ENCODE measurements at places on chromosomes 12 and 14.

DNA sequence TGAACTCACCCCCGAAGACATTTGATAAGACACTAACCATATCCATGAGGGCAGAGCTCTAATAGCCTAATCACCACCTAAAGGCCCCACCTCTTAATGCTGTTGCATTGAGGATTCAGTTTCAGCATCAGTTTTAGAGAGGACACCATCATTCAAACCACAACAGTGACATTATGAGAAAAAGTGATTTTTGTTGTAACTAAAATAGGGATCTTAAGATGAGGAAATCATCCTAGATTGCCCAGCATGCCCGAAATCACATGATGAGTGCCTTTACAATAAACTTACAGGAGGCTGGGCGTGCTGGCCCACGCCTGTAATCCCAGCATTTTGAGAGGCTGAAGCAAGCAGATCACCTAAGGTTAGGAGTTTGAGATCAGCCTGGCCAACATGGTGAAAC is 9.7 kb upstream of the GLT1D1 start:
- H3K4me1 ChIP-seq, result no peaks in the 10 kb centered on the region
- DNase-seq, result no peak
- H3K27ac ChIP-seq, result no peak overlapping the region
- H3K4me3 ChIP-seq, result no peak overlapping the region
- H3K27me3 ChIP-seq, result no peaks in the 10 kb centered on the region

DNA sequence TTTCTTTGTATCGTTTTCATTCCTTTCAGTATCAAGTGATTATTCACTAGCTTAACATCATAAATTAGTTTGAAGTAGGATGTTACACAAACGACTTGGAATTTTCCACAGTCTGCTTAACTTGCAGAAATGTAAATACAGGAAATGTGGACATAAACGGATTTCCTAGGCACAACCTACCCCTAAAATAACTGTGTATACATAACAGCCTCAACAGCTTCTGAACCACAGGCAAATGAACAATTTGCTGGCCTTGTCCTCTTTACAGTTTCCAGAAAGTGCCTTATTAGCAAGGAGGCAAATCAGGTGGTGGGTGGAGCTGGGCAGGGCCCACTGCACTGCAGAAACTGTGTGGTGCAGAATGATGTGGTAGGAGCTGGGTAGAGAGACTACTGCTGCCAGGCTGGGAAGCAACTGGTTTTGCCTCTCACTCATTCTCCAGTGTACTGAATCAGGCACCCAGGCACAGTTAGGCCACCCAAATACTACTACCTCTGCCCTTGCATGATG is 14.1 kb downstream of the DRAM1 start:
- peaks cover 4% of the 10 kb centered on the region for H3K4me1 ChIP-seq
- DNase-seq, result peak; percentile 52
- no peaks in the 10 kb centered on the region for H3K36me3 ChIP-seq
- H3K4me3 ChIP-seq, result no peak overlapping the region
- no peaks in the 10 kb centered on the region for H3K27me3 ChIP-seq

DNA sequence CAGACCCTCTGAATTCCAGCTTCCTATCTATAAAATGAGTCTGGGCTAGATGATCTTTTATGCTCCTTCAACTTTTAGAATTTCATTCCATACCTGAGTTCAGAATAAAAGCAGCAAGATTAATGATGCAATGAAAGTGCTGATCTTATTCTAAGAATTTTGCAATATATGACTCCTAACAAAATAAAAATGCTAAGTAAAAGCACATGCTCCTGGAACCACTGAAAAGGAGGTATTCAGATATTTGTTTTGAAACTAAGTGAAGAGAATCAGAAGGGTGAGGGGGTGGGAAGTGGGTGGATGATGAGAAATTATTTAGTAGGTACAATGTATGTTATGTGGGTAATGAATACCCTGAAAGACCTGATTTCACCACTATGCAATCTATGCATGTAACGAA is 216.6 kb downstream of the PTPRO start:
- no peak overlapping the region for H3K4me3 ChIP-seq
- H3K27me3 ChIP-seq, result no peaks in the 10 kb centered on the region
- no peaks in the 10 kb centered on the region for H3K36me3 ChIP-seq
- no peak overlapping the region for H3K27ac ChIP-seq

- no peak overlapping the region for H3K27ac ChIP-seq
- peaks cover 3% of the 10 kb centered on the region for H3K27me3 ChIP-seq
- no peak for DNase-seq
- H3K36me3 ChIP-seq, result no peaks in the 10 kb centered on the region
- no peak overlapping the region for H3K4me3 ChIP-seq
Observed at GRCh38 chr12:112809684-112810083, 18.1 kb downstream of the RPH3A start.

GRCh38 chr12:52024845-52025230 is 18.1 kb downstream of the TAMALIN start:
- H3K4me3 ChIP-seq, result peak overlapping the region; percentile 14
- H3K36me3 ChIP-seq, result no peaks in the 10 kb centered on the region
- DNase-seq, result peak; percentile 90

GRCh38 chr14:94827711-94828447 is 58.0 kb upstream of the GSC start:
- no peaks in the 10 kb centered on the region for H3K27me3 ChIP-seq
- H3K4me1 ChIP-seq, result no peaks in the 10 kb centered on the region
- DNase-seq, result no peak

GRCh38 chr12:62716866-62717525 is 218.0 kb downstream of the PPM1H start:
- no peaks in the 10 kb centered on the region for H3K36me3 ChIP-seq
- no peak for DNase-seq
- H3K27ac ChIP-seq, result no peak overlapping the region
- H3K4me1 ChIP-seq, result no peaks in the 10 kb centered on the region
- no peak overlapping the region for H3K4me3 ChIP-seq

GRCh38 chr12:110565894-110566871 is 16.9 kb downstream of the PPTC7 start:
- no peak for DNase-seq
- H3K36me3 ChIP-seq, result no peaks in the 10 kb centered on the region
- H3K27me3 ChIP-seq, result no peaks in the 10 kb centered on the region

DNA sequence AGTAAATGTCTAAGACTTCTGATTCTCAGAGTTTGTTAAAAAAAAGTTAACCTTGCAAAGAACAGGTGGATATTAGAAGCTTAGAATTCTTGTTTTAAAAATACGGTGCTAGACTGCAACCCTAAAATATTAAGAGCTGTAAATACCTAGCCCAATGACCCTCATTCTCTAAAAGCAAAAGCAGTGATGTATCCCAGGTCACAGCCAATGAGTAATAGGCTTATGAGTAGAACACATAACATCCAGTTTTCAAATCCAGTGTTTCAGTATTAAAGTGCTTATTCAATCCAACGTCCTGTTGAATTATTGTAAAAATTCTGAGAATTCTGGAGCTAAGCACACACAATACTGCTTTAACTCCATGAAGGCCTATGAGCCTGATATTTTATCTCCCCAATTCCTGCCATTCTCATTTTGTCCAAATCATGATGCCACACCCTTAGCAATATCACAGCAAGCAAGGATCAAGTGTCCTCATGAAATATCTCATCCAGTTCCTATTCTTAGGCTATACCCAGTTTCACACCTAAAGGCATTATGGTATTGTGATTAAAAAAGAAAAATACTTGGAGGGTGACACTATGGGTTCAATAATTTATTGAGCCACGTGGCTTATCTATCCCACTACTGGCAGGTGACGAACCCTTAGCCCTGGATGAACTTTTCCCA is 15.3 kb upstream of the ARID4A start:
- no peak overlapping the region for H3K4me3 ChIP-seq
- H3K27ac ChIP-seq, result no peak overlapping the region
- DNase-seq, result no peak
- no peaks in the 10 kb centered on the region for H3K36me3 ChIP-seq
- peaks cover 12% of the 10 kb centered on the region for H3K4me1 ChIP-seq
- H3K27me3 ChIP-seq, result no peaks in the 10 kb centered on the region

GRCh38 chr14:75342762-75343599 is 64.4 kb downstream of the FOS start:
- no peaks in the 10 kb centered on the region for H3K27me3 ChIP-seq
- no peak for DNase-seq

DNA sequence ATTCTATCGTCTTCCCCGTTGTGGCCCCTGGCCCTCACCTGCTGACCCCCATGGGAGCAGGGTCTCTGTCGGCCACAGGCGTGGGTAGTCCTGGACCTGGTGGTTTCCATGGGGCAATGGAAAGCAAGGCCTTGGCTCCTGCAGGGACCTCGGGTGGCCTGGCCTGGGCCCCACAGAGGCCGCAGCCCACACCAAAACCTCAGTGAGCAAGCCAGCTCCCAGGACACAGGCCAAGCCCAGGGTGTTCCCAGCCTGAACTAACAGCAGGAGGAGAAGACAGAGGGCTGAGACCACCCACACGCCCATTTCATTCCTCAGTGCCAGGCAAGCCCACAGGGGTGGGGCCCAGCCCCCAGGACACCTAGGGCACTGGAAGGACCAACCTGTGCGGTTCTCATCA is 16.9 kb downstream of the ABCB9 start:
- H3K27me3 ChIP-seq, result no peaks in the 10 kb centered on the region
- DNase-seq, result no peak

DNA sequence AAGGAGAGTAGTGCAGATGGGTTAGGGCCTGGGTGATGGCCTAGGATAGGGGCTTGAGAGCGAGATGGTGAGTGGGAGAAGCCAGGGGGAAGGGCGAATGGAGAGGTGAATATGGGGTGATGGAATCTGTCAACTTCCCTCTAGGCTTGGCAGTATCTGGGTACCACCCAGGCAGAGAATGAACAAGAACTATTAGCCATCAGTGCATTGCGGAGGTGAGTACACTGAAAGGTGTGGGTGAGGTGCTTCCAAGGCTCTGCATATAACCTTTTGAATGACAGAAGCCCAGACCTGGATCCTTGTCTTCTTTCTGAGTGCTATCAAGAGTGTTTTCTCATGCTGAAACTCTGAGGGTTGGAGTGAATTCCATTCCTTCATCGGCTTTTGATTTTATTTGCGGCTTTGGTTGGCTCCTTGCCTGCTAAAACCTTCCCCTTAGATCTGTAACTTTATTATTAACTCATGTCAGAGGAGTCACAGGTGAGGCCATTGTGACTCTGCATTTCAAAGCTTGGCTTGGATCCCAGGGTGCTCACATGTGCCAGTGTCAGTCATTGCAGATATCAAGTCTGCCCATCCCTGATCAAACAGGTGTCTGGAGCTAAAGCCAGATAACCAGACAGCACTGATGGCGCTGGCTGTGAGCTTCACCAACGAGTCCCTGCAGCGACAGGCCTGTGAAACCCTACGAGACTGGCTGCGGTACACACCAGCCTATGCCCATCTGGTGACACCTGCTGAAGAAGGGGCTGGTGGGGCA is 18.6 kb downstream of the PEX5 start:
- H3K27me3 ChIP-seq, result no peaks in the 10 kb centered on the region
- no peaks in the 10 kb centered on the region for H3K4me1 ChIP-seq
- H3K36me3 ChIP-seq, result no peaks in the 10 kb centered on the region
- H3K4me3 ChIP-seq, result no peak overlapping the region

- H3K27ac ChIP-seq, result no peak overlapping the region
- no peak for DNase-seq
- H3K4me1 ChIP-seq, result no peaks in the 10 kb centered on the region
Observed at GRCh38 chr14:67370830-67371229, 10.7 kb downstream of the EIF2S1 start.
